SJCRH30 (cell line): ENCODE measurements at places on chromosomes 4 and X.

DNA sequence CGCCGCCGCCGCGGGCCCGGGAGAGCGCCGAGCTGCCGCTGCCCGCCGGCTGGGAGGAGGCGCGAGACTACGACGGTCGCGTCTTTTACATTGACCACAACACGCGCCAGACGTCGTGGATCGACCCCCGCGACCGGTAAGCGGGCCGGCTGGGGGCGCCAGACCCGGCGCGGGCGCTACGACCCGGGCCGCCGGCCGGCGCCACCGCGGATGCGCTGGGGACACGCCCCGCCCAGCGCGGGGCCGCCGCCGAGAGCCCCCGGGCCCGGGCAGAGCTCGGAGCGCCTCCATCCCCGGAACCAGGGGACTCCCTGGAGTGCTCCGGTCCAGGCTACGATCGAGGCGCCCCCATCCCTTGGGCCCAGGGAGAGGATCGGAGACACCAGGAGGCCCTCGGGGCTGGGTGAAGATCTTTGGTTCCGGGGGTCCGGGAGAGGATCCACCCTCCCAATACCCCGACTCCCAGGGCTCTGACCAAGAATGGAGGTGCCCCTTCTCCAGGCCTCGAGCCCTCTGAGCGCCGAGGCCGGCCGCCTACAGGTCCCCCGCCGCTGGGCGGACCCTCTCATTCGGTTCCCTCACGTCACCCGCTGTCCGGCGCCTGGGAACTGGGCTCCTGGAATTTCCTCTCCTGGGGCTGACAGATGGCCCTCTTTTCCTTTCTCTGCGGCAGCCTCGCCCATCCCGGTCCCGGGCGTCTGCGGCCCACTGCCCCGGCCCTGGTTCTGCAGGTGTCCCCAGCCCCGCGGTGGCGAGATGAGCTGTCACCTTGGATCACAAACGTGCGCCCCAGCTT lies 48.8 kb downstream of the CLDN34 start:
- peak; percentile 60 for DNase-seq

DNA sequence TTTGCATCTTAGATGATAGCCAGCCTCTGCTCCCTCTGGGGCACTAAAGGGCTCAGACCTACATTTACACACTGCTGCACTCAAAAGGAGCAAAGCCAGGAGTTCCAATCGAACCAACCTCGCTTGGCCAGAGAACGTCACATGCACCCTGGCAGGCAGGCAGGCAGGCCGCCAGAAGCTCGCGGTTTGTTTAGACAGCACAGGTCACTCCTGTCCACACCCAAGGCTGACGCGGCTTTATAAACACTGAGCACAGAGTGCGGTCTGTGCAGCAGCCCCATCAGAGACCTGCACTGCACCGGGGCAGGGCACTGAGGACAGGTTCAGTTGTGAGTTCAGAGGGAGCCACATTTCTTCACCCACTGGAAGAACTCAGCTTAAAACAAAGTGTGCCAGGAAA lies 143.9 kb downstream of the BCOR start:
- DNase-seq: peak; percentile 66

- no peak for DNase-seq
Measured at GRCh38 chrX:15204130-15204751, 65.6 kb downstream of the ASB9 start.

DNA sequence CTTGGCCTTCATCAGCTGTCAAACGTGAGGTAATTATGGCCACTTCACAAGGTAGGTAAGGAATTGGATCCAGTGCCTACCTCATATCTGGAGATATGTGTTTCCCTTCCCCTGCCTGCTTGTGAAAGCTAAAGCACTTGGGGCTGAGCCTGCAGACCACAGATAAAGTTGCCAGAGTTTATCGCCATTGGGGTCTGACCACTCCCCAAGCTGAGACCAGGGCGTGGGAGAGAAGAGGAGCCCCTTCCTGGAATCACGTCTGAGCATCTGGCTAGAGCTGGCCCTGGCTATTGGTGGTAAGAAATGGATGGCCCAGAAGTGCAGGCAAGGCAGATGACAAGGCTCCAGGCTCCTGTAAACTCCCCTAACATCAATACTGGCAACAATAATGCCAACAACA lies 2.7 kb downstream of the ALAS2 start:
- DNase-seq: no peak

GRCh38 chr4:103099691-103100392 lies at the start of gene BDH2:
TSS of gene BDH2 (minus strand) at chr4:103099834. CDS start at chr4:103096254, 3,580 bp downstream.
- DNase-seq: peak; percentile 61

DNA sequence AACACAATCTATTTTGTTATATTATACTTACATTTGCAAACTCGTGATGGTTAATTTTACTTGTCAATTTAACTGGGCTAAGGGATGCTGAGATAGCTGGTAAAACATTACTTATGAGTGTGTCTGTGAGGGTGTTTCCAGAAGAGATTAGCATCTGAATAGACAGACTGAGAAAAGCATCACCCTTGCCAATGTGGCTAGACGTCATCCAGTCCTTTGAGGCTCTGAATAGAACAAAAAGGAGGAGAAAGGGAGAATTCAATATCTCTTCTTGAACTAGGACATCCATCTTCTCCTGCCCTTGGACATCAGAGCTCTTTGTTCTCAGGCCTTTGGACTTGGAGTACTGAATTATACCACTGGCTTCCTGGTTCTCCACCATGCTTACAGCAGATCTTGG lies 154.6 kb downstream of the EPHA5 start:
- DNase-seq: no peak

DNA sequence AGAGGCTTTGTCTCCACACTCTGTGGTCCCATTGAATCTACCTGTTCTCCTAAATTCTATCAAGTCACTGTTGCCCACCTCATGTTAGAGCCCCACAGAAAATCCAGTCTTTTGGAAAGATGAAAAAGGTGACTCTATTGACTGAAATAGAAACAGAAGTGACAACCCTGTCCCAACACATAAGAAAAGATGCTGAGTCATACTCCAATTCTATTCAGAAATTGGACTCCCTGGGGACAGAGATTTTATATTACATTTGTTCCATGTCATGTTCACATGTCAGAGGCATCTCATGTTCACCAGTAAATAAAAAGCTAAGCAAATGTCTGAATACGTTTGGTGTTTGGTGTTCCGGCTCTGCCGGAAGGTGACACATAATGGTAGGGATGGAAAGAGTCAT lies 2.9 kb upstream of the GRPR start:
- no peak for DNase-seq

- DNase-seq: peak; percentile 20
Measured at GRCh38 chr4:145154573-145154972, 25.8 kb downstream of the OTUD4 start.

GRCh38 chrX:38458071-38458470 lies 103.3 kb upstream of the TSPAN7 start:
- no peak for DNase-seq

GRCh38 chr4:146261041-146261440 lies 46.7 kb downstream of the REELD1 start:
- no peak for DNase-seq

DNA sequence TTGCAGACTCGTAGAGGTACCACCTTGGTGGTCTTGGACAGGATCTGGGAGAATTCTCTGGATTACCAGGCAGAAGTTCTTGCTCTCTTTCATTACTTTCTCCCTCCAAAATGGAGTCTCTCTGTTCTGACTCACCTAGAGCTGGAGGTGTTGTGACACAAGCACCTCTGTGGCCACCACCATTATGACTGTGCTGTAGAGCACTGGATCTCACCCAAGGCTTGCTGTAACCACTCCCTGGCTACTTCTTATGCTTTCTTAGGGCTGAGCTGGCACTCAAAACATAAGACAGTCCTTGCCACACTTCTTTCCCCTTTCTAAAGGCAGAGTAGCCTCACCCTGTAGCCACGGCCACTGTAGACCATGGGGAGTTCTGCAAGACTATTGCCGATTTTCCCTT lies 296.6 kb upstream of the DIPK2B start:
- DNase-seq: no peak

DNA sequence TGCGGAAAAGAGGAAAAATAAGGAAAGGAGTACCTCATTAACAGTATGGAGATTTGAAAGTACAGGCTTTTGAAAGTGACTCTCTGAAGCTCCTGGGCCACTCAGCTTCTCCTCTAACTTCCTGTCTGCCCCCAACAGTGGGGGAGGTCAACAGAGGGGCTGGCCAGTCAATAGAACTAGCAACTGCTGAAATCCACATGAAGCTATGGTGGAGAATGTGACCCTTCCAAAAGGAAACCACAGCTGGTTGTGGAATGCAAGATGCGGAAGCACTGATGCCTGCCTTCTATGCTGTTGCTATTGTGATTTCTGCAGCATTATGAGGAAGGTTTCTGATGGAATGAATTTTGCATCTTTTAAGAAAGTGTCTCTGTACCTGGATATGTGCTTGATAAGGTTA lies 2.4 kb downstream of the CORIN start:
- peak; percentile 9 for DNase-seq

GRCh38 chr4:53067125-53067802 lies 205.1 kb downstream of the RASL11B start:
- no peak for DNase-seq

DNA sequence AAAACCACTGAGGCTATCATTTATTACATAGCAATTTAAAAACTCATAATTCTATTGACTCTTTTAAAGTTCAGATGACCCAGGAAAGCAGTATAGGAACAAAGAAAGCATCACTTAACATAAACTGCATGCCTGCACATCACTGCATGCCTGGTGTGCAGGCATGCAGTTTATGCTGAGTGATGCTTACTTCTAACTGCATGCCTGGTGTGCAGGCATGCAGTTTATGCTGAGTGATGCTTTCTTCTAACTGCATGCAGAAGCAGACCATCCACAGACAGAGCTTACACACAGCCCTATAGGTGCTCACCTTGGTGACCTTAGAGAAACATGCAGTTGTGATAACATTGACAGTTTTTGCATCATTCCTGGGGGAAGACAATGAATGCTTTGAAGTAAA lies 17.0 kb downstream of the SDAD1 start:
- DNase-seq: no peak

DNA sequence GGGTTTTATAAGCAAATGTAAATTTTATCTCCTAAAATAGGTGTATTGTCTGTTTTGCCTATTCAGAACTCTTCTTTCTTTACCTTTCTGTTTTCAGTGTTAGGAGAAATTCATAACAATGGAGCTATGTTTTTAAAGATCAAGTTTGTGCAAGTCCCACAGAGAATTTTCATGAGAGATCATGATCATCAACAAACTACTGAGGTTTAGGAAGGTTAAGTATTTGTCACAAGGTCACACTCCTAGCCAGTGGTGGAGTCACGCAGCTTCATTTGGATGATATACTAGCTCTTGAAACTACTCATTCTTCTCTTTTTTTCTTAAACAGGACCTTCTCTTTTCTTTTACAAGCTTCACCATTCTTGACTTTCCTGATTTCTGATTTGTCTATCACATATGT lies 892.6 kb upstream of the FRG1 start:
- no peak for DNase-seq

DNA sequence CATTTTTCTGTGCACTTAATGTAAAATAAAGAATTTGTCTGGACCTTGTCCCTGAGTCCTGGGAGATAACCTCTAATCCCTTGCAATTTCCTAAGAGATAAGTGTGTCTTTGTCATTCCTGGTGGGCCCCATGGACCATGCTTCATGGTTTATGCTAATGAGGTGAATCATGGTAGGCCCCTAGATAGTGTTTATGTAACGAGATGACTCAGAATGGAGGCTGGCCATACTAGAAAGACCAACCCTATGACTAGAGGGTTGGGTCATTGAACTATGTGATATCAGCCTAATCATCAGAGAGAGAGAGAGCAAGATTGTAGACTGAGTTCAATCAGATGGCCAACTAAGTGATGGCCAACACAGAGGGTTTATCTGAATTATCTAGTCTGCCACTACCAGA lies 64.2 kb upstream of the NHSL2 start:
- DNase-seq: peak; percentile 15

GRCh38 chrX:66110112-66110511 lies 53.9 kb upstream of the HEPH start:
- peak; percentile 39 for DNase-seq

DNA sequence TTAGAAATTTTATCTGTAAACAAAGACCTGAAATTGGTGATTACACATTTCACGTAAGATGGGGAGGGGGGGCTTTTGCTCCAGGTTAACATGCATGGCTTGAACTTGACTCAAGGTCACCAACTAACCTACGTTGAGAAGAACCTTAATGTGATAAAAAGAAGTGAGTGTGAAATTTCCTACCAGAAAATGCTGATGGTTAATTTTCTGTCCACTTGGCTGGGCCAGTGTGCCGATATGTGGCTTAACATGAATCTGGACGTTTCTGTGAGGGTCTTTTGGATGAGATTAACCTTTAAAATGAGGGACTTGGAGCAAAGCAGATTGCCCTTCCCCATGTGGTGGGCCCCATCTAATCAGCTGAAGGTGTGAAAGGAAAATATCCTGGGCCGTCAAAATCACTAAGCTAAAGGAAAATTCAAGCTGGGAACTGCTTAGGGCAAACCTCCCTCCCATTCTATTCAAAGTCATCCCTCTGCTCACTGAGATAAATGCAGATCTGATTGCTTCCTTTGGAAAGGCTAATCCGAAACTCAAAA lies 107.3 kb upstream of the ENPP6 start:
- DNase-seq: no peak

- DNase-seq: no peak
Measured at GRCh38 chrX:17374619-17375366, at the start of gene NHS. TSS of gene NHS (plus strand) at chrX:17375200. CDS start at chrX:17375758, 558 bp downstream.

GRCh38 chr4:35963974-35964515 lies 280.3 kb downstream of the ARAP2 start:
- no peak for DNase-seq

GRCh38 chrX:83145876-83146275 lies 362.2 kb upstream of the POU3F4 start:
- peak; percentile 12 for DNase-seq

DNA sequence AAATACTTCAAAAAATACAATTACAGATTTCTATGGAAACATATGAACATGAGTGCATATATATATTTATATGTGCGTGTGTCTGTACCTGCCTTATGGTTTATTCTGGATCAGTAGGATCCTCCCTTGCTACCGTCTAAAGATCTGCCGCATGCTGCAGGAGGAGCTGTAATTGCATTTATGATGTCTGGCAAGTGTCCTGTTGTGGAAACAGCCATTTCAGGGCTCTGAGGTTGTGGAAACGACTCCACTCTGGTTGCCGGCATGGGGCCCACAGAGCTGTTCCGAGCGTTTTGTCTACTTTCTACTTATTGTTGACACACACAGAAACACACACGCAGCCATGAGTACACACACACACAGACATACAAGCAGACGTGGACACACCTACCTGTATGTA lies 21.3 kb downstream of the CD99 start:
- DNase-seq: no peak

DNA sequence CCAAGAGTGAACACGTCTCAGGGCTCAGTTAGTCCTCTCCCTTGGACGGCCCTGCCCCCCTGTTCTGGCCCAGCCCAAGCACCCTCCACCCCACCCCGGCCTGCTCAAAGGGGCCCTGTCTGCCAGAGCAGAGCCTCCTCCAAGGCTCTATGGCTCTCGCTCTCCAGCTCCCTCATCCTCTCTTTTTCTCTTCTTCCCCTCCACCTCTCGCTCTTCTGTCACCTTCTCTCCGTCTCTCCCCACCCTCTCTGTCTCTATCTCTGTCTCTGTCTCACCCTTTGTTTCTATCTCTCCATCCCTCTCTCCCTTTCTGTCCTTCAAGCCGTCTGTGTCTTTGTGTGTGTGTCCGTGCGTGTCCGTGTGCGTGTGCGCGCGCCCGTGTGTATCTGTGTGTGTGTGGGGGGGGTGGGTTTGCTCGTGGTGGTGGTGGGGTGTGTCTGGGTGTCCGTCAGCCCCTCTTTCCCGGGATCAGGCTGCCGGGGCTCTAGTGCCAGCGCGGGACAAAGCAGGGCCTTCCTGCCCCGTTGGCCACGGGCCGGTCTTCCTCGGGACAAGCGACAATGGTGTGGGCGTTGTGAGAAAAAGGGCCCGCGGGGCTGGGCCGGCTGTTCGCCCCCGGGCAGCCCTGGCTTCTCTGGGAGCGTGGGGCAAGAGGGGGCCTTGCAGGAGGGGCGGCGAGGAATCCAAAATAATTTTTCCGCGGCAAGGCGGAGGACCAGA lies 8.7 kb downstream of the FRG2 start:
- DNase-seq: no peak
